NCI-H774 (cell line): ENCODE measurements at places on chromosomes 1 and 21.

GRCh38 chr1:82392946-82393345 lies 592.2 kb downstream of the ADGRL2 start:
- no peak for DNase-seq

GRCh38 chr1:151790940-151791651 lies 796 bp upstream of the TDRKH start:
- DNase-seq: no peak

DNA sequence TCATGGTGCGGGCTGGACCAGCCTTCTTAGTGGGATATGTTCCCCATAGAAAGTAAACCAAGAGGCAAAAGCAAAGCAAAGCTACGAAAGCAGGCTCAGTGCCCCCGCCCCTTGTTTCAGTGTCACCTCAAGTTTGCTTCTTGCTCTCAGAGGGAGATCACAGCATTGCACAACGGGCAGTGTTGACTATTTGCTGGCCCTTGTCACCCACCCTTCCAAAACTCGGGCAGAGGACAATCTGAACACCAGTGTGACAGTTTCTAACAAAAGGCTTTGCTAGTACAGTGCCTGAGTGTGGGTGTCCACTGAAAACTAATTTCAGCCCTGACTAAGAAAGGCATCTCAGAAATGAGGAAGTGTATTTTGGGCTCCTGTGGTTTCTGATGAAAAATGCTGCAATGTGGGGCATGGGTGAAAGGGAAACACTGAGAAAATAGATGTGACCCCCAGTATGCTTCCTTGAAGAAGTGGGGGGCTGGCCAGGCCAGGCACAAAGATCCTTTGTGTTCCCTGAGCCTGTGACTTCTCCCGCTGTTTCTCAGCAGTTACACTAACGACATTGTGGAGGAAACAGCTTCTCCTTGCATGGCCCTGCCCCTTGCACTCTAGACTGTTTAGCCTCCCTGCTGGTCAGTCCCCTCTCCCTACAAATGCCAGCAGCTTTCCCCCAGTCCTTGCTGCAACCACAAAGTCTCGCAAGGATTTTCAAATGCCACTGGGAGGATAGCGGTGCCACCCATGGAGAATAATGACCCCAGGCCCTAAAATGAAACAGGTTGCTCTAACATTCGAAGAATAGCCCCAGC lies 33.3 kb upstream of the KCNE1 start:
- DNase-seq: no peak

DNA sequence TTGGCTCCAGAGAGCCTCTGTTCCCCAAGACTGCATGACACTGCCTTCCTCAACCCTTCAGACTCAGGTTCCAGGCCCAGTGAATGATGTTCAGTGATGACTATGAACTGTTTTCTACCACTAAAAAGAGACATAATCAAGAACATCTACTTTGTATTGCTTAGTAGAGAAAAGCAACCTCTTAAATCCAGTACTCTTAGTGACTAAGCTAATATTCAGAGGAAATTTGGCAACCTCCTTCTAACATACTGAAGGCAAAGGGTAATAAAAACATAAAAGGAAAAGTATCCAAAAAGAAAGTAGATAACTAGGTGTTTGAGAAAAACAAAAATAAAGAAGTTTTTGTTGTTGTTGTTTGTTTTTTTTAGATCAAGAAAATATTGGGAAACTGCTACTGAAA lies 153.3 kb upstream of the RUNX1 start:
- no peak for DNase-seq

GRCh38 chr1:1626207-1627141 lies 5.5 kb upstream of the MMP23B start:
- no peak for DNase-seq

DNA sequence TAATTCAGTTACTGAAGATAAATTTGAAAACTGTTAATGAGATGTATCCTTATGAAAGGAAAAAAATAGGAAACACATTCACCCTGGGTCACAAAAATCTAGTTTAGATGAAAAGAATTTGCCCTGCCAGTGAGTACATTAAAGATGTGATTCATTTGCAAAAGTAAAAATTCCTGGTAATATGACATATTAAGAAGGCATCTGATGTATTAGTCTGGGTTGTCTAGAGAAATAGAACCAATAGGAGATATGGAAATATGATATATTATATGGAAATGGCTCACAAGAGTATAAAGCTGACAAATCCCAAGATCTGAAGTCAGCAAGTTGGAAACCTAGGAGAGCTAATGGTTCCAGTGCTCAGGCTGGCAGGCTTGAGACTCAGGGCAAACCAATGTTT lies 153.8 kb downstream of the MRPL39 start:
- DNase-seq: no peak

DNA sequence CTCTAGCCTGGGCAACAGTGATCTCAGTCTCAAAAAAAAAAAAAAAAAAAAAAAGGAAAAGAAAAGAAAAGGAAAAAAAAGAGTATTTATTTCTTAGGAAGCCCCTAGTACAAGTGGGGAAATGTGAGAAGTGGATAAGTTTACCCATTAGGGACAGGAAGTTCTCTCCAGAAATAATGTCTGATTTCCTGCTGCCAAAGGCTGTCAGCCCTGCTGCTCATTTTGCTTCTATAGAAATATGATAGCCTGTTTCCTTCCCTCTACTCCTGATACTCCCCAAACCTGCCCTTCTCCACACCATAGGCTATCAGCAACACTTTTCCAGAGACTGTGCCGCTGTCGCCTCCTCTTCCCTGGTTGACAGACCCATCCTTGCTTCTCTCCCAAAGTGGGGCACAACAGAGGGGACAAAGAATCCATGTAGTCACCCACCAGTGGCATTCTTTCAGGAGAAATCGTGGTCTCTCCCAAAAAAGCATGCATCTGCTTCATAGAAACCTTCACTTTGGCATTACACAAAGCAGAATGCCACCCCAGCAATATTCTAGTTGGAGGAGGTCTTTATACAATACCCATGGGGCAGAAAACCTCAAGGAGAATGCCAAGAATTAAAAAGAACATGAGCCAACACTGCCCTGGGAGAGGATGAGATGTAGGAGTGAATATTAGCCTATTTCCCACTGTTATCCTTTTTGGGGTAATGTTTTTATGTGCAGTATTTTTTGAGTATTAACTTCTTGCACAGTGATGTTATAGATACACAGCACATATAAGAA lies 166.3 kb upstream of the NR5A2 start:
- DNase-seq: no peak

DNA sequence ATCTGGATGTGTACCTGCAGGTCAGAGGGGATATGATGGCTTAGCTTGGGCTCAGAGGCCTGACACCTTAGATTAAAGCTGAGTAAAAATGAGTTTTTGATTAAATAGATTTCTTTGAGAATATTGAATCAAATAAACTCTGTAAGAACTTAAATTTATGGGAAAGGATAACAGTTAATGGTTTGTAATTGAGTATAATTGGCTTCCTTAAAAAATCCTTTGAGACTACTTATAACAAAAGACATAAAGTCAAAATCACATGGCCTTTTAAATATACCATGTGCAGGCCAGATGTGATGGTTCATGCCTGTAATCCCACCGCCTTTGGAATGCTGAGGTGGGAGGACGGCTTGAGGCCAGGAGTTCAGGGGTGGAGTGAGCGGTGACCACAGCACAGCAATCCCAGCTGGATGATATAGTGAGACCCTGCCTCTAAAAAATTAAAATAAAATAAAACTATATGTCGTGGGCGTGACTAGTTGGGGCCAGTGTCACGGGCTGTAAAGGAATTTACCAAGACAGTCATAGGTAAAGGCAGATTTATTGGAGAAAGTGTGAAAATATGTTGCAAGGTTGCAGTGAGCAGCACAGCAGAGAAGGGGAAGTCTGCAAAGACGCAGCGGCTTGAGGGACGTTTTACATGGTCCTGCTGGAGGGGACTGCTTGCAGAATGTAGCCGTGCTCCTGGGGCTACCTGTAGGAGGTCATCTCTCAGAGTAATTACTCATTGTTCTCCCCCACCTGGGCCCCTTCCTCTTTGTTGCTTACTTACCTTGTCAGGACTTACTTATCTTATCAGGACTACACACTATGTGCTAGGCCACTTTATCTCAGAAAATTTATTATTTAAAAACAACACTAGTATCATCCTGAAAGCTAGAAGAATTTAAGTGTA lies 122.3 kb downstream of the ZMYM4 start:
- DNase-seq: no peak

DNA sequence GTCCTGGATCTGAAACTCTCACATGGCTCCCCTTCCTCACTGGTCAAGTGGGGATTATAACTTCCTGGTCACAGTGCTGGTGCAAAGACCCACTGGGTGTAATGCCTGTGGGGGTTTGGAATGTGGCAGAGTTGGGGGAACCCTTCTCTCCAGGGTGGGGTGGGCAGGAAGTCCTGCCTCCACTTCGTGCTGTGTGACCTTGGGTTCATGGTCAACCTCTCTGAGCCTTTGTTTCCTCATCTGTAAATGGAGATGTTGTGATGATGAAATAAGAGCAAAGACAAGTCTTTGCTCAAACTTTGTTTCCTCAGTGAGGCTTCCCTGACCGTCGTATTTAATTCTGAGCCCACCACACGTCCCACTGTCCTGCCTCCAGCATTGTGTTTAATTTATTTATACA lies 564.7 kb downstream of the PTPRU start:
- no peak for DNase-seq

DNA sequence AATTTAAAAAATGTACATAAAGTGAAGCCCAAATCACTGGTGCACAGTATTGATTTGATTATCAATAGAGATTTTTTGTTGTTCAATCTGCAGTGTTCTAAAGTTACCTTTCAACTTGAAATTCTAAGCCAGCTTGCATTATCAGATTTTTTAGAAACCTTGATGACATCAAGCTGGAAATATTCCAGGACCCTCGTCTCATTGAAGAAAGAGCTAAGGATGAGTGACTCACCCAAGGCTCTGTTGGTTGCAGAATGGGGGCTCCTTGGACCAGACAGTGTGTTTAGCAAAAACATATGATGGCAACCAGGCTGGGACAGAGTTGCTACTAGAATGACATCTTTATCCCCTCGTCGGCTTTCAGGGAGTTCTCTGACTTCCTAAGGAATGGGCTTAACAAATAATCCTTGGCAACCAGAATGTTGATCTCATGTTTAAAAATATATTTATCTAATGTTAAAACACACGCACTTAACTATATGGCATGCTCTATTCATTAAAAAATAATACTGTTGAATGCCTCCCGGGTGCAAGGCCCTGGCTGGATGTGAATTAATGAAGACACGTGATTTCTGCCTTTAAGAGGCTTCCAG lies 79.7 kb downstream of the RUNX3 start:
- no peak for DNase-seq

- DNase-seq: peak; percentile 81
These were observed 6.5 kb downstream of the CAPN9 start for GRCh38 chr1:230753586-230754251.

DNA sequence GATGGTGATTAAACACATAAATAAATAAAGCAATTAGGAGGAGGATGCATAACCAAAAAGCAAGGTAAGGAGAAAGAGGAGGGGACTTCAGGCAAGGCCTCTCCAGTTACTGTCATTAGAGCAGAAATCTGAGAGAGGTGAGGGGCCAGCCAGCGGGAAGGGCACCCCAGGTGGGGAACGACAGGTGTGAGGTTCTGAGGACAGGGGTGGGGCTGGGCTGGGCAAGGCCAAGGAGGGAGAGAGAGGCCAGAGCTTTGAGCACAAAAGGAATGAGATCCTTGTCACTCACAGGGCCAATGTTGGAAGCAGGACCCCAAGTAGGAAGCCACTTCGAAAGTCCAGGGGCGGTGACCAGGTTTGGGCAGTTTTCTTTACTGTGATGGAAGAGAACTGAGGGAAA lies 182.2 kb upstream of the RAB4A start:
- no peak for DNase-seq

DNA sequence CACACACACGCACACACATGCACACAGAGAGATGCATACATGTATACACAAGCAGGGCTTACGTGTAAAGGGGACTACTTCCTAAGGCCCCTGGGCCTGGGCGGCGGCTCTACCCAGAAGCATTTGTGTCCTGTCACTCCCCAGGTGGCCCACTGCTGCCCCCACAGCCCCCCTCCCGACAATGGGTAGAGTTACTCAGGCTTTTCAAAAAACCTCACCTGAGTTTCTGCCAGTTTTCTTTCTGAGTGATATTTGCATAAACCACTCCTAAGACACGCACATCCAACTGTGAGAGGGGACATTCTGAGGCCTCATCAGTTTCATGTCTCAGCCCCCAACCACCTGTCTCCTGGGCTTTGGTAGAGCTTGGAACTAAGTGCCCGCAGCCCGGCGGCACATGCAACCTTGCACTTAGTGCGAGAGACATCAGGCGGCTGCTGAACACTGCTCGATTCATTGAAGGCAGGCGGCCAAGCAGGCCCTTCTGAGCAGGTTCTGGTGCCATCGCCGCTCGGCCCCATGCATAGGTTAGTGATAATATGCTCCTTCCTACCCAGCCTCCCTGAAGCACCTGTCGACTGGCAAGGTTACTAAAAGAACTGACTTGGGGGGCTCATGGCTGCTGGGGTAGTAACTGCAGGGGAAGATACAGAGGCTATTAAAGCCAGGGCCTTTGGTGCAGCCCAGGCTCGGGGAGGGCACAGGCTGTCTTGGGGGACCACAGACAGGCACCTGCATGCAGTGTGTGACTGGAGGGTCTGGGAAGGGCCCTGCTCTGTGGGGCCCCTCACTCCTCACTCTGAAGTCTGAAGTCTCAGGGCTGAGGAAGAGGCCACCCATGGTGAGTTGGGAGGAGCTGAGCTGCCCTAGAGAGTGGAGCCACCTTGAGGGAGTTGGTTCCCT lies 364.2 kb upstream of the VAMP3 start:
- DNase-seq: no peak

- DNase-seq: no peak
These were observed 57.3 kb upstream of the BCAR3 start for GRCh38 chr1:93738926-93739325.

- DNase-seq: no peak
These were observed 332.9 kb downstream of the BARHL2 start for GRCh38 chr1:90384193-90384592.

DNA sequence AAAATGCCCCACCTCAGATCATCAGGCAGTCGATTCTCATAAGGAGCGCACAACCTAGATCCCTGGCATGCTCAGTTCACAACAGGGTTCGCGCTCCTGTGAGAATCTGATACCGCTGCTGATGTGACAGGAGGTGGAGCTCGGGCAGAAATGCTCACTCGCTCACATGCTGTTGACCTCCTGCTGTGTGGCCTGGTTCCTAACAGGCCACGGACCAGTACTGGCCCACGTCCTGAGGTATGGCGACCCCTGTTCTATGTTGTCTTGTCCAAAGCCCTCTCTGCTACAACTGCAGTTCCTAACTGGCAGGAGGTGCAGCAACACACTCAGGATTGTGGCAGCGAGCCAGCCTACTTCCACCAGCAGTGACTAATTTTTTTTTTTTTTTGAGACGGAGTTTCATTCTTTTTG lies 70.6 kb downstream of the CLSTN1 start:
- no peak for DNase-seq

DNA sequence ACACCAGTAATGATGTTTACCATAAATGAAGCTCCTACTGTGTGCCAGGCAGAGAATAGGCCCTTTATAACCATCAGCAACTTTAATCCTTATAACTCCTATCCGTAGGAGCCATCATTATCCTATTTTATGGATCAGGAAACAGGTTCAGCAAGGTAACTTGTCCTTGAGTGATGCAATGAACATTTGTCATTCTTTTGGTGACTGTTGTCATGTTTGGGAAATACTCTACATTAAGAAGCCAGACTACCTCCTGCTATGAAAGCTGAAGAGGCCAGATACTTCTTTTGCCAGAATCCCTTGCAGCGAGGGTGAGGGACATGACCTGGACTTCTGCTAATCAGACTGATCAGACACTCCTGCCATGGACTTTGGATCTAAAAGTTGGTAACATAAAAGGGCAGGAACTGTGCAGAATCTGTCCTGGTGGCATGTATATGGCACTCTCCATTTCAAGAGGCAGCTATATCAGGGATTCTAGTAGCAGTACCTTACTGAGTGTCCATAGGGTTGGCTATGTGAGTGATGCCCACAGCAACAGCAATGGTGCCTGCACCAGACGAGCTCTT lies 33.1 kb upstream of the SRRM1 start:
- DNase-seq: no peak

- DNase-seq: no peak
These were observed 212.6 kb downstream of the GREM2 start for GRCh38 chr1:240399381-240399780.
